Activated effector memory CD4-positive, alpha-beta T cell treated with Interleukin-2 at 50 U/mL for 16 hours (primary cell): ENCODE measurements at places on chromosomes 13 and 19.

- no peak for DNase-seq
Observed at GRCh38 chr13:106234636-106235035, 300.8 kb downstream of the EFNB2 start.

- DNase-seq, result no peak
Observed at GRCh38 chr19:33740811-33741396, 55.8 kb upstream of the KCTD15 start.

GRCh38 chr13:61648547-61648946, 232.9 kb upstream of the PCDH20 start:
- DNase-seq, result no peak

DNA sequence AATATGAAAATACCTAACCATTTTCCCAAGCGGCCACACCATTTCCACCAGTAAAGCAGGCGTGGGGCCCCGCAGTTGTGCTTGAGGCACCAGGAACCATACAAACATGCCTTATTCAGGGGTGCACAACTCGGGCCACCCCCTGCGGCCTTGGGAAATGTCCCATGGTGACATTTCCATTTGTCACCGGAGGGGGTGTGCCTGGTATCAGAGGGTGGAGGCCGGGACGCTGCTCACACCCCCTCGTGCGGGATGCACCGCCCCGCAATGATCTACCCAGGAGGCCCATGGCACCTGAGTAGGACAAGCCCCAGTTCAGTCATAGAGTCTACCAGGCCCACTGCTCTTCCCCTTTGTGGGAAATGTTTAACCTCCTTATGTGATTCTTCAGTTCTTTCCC, 218.8 kb downstream of the TEX29 start:
- DNase-seq, result no peak

DNA sequence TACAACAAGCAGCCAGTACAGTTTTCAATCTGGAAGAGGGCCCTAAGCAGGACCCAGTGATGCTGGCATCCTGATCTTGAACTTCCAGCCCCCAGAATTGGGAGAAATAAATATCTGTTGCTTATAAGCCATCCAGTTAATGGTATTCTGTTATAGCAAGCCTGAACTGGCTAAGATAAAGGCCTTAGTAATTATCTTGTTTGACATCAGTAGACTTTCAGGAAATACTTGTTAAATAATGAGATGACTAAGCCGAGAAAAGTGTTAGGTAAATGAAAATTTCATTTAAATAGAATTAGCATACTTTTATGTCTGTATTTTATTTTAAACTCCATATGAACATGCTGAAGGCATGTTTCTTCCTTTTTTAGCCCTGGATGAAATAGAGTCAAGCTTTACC, 188.2 kb downstream of the OLFM4 start:
- DNase-seq, result no peak
